Activated T-cell treated with anti-CD3 and anti-CD28 coated beads, Interleukin-2, amount 50 U/mL, for 72 hours (primary cell): ENCODE measurements at places on chromosomes 11 and 22. TPM values are rescaled to one million over a fixed set of nuclear protein-coding genes. Genes with fewer than 3 reads are reported as not detected.

Gene RPL27A
- total RNA-seq, result 1,146 TPM

DNA sequence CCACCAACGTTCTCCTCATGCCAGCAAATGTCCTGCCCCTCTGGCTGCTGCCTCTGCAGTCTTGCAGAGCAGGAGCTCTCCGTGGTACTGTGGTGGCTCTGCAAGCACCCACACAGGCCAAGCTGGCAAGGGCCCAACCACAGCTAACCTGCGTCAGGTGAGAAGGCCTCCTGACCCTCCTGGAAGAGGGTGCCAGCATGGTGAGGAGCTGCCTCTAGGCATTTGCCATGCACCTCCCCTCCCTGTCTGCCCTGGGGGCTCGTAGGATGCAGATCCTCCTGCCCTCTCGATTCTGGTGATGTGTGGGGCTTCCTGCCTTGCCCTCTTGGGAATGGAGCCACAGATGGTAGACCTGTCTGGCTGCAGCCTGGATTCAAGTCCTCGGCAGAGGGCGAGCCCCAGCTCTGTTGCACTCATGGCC, 1408.8 kb downstream of the TBC1D22A start:
- H3K4me1 ChIP-seq, result no peaks in the 10 kb centered on the region
- no peaks in the 10 kb centered on the region for H3K27me3 ChIP-seq
- H3K36me3 ChIP-seq, result no peaks in the 10 kb centered on the region
- DNase-seq, result no peak
- no peak overlapping the region for H3K4me3 ChIP-seq
- no peak overlapping the region for H3K27ac ChIP-seq

GRCh38 chr11:102047305-102047924, at the start of gene CFAP300:
CFAP300 (plus strand) TSS chr11:102047437; CDS start chr11:102047471, 34 bp downstream.
- H3K27ac ChIP-seq, result no peak within 1 kb of the TSS
- peak within 1 kb of the TSS; percentile 72 for H3K4me3 ChIP-seq
- peaks cover 47% of the 10 kb centered on the region for H3K27me3 ChIP-seq
- H3K36me3 ChIP-seq, result no peaks in the 10 kb centered on the region
- peaks cover 12% of the 10 kb centered on the region for H3K4me1 ChIP-seq

GRCh38 chr11:110085255-110085838, 7.8 kb upstream of the ZC3H12C start:
- H3K4me1 ChIP-seq, result peaks cover 5% of the 10 kb centered on the region
- no peak for DNase-seq
- no peaks in the 10 kb centered on the region for H3K36me3 ChIP-seq
- no peak overlapping the region for H3K4me3 ChIP-seq
- H3K27me3 ChIP-seq, result peaks cover 8% of the 10 kb centered on the region

Gene F2
- total RNA-seq, result not detected
